ENCODE measurements at places on chromosomes 7 and 10. TPM values are rescaled to one million over a fixed set of nuclear protein-coding genes. Genes with fewer than 3 reads are reported as not detected.

The HMX2 gene
- not detected for polyA plus RNA-seq

The MBL2 gene
- not detected for polyA plus RNA-seq

The SDK1 gene
- 3.3 TPM for polyA plus RNA-seq

The MACC1 gene
- 2.7 TPM for polyA plus RNA-seq

The GNA12 gene
- 14.8 TPM for polyA plus RNA-seq

The NAT16 gene
- not detected for polyA plus RNA-seq

The UCMA gene
- polyA plus RNA-seq = not detected

The CCNY gene
- 24.6 TPM for polyA plus RNA-seq
